ENCODE measurements at places on chromosomes 5 and 9. TPM values are rescaled to one million over a fixed set of nuclear protein-coding genes. Genes with fewer than 3 reads are reported as not detected.

SPRY4 gene
- 4.5 TPM for total RNA-seq

ZNF366 gene
- total RNA-seq, result 1.9 TPM

SLC6A18 gene
- total RNA-seq, result not detected

BSPRY gene
- total RNA-seq, result not detected

ESM1 gene
- total RNA-seq, result 73.0 TPM

MARCHF11 gene
- total RNA-seq, result not detected

PDE6A gene
- under 0.01 TPM for total RNA-seq

NUTM2F gene
- not detected for total RNA-seq

PCDHGC4 gene
- total RNA-seq, result 0.89 TPM

GFM2 gene
- 29.4 TPM for total RNA-seq

MCCC2 gene
- 29.2 TPM for total RNA-seq

IL4 gene
- not detected for total RNA-seq

Data from dermis microvascular lymphatic vessel endothelial cell (primary cell).